Islet precursor cell (in vitro differentiated cells): ENCODE measurements at places on chromosomes 13 and 19.

DNA sequence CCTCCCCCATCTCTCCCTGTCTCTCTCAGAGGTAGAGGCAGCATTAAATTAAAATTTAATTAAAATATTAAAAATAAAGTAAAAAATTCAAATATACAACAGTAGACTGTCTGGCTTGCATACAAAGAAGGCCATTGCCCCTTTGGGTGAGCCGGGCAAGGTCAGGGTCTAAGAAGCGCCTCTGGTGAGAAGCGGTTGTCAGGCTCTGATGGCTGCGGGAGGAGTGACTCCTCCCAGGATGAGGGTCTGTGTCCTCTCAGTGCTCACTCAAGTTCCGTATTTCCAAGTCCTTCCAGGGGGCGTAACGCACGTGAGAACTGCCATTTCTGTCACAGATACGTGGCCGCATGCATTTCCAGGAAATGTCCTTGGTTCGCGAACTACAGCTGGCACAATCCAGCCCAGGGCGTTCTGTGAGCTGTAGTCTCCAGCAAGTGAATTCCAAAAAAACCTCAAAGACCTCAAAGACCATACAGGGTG, 737 bp upstream of the ZNF181 start:
- peak; percentile 75 for DNase-seq

GRCh38 chr19:19381007-19381926, 24.2 kb upstream of the GATAD2A start:
- no peak for DNase-seq

DNA sequence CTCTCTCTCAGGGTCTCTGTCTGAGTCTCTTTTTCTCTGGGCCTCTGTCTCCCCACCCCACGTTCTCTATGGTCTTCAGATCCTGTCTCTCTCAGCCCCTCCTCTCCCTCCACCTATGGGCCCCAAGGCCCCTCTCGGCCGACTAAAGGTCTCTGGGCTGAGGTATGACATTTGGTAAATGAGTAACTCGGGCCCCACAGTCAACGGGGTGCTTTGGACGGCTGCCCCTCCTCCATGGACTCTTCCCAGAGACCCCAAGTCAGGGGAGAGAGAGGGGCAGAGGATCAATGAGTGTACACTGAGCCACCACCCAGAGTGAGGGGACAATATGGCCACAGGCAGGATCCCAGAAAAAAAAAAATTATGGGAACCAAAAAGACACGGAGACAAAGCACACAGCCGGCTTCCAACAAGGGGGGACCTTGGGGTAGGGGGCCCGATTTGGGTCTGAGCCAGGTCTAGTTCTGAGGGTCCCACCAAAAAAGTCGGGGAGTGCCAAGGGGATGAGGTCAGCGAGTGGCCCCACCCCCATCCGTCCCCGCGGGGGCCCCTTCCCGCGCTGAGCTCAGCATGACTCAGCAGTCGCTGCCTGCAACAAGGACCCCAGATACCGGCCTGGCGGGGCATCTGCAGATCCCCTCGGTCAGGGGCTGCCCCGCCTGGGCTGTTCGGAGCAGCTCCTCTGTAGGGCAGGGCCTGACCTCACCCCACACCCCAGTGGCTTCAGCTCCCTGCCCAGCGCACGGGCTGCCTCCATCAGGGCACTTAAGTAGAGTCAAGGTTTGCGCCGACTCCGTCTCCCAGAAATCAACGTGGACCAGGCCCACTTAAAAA, 1.5 kb upstream of the FTL start:
- DNase-seq, result peak; percentile 92

GRCh38 chr19:18815673-18816072, 16.1 kb upstream of the UPF1 start:
- DNase-seq, result no peak

- DNase-seq, result no peak
Measured at GRCh38 chr13:21938168-21938567, 267.3 kb downstream of the FGF9 start.

DNA sequence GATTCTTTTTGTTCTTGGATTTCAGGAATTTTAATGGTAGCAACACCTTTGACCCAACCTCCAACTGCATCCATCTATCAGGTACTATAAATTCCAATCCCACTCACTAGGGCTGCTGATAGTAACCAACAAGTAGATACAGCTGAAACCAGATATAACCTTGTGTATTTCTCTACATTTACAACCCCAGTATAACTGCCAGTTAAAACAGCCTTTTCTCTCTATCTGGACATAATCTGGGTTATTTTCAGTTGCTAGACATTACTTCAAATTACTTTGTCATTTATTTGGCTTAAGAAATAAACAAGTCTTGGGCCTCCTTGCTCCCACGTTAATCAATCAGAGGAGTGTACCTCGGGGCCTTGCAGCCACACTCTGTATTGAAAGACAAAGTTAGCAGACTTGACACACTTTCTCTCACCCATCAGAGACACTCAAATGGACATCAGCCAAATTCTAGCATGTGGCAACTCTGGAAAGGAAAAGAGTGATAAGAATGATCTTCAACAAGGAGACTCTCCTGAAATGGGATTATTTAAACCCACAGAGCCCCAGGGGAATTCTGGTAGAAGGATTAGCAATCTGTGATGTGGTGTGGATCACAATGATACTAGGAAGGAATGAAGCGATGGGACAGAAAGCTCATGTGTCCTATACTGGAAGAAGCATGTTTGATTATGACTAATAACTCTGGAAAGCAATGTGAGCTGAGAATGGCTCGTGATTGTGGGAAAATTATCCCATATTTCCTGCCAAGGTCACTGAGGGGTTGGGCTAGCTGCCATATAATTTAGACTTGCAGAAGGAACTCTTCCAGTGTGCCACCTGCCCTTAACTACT, 157.5 kb downstream of the FLT1 start:
- DNase-seq, result no peak

- no peak for DNase-seq
Measured at GRCh38 chr13:100633461-100633860, 41.1 kb downstream of the TMTC4 start.

DNA sequence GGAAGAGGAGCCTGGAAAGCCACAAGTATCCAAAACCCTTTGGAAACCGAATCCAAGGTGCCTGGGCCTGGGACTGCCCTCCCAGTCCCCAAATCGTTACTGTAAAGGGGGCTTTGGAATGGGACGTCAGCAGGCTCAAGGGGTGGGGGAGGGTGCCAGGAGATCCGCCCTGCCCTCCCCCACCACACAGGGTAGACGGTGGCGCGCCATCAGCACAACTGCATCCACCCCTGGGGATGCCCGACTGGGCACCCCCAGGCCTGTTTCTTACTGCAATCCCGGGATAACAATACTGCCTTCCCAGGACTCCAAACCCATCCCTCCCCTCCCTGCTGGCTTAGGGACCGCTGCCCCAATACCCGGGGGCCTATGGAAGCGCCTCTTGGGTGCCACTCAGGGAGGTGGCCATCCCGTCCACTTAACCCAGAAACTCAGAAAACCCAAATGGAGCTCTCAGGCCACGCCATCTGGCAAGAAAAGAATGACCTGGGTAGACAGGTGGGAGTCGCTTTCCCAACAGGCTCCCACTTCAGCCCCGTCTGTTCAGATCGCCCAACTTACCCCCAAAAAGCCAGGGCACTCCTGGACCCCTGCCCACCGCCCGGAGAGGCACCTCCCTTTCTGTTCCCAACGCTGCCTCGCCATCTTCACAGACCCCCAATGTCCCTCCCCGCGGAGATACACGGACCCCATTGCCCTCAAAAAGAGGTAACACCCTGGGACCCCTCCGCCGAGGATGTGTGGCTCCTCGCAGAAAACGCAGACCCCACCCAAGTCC, 2.4 kb downstream of the KLF16 start:
- no peak for DNase-seq

- no peak for DNase-seq
Measured at GRCh38 chr13:27425158-27425917, 919 bp downstream of the GTF3A start.

GRCh38 chr13:86095351-86095750, 296.1 kb upstream of the SLITRK6 start:
- no peak for DNase-seq

DNA sequence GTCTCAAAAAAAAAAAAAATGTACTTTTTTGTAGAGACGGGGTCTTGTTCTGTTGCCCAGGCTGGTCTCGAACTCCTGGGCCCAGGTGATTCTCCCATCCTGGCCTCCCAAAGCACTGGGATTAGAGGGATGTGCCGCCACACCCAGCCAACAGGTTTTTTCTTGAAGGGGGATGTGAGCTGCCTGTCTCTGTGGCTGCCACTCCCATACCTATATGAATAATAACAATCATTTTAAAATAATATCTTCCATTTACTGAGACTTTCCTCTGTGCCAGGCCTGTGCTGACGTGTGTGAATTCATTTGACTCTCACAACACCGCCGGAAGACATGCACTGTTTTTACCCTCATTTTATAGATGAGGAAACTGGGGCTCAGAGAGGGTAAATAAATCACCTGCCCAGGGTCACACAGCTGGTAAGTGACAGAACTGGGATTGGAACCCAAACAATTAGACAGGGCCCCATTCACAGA, 7.2 kb upstream of the BCL3 start:
- no peak for DNase-seq

DNA sequence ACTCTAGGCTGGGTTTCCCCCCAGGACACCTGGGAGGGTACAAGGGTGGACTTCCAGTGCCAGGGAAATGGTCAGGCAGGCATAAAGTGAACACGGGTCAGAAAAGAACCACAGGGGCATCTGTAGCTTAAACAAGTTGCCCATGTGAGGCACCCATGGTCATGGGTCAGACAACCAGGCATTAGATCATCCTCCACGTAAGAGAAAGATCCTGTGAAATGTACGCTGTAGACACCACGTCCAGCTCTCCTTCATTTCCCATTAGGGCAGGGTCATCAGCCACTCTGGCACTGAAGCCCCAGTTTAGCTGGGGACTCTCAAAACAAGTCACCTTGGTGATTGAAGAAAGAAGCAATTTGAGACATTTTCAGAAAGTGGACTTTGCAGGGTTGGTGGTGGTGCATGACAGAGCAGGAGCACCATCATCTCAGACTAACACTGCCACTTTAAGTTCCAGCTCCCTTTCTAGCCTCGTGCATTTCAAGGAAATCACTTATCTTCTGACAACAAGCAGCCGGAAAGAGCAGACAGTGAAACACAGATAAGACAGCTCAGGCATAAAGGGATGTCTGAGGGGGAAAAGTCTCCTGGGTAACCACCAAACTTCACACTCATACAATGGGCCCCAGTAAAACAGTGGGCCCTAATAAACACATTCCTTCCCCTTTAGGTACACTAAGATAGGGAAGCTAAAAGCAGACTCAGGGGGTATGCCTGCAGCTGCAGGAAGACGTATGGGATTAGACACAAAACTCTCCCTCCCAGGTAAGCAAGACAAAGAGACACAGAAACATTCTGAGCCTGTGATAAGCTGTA, 16.1 kb upstream of the SIGLEC6 start:
- no peak for DNase-seq

GRCh38 chr13:59229861-59230260, 933.9 kb downstream of the DIAPH3 start:
- DNase-seq, result peak; percentile 91

GRCh38 chr19:30160426-30160825, 211.8 kb upstream of the ZNF536 start:
- DNase-seq, result peak; percentile 24

GRCh38 chr13:50417597-50417996, 402.4 kb downstream of the KCNRG start:
- no peak for DNase-seq

DNA sequence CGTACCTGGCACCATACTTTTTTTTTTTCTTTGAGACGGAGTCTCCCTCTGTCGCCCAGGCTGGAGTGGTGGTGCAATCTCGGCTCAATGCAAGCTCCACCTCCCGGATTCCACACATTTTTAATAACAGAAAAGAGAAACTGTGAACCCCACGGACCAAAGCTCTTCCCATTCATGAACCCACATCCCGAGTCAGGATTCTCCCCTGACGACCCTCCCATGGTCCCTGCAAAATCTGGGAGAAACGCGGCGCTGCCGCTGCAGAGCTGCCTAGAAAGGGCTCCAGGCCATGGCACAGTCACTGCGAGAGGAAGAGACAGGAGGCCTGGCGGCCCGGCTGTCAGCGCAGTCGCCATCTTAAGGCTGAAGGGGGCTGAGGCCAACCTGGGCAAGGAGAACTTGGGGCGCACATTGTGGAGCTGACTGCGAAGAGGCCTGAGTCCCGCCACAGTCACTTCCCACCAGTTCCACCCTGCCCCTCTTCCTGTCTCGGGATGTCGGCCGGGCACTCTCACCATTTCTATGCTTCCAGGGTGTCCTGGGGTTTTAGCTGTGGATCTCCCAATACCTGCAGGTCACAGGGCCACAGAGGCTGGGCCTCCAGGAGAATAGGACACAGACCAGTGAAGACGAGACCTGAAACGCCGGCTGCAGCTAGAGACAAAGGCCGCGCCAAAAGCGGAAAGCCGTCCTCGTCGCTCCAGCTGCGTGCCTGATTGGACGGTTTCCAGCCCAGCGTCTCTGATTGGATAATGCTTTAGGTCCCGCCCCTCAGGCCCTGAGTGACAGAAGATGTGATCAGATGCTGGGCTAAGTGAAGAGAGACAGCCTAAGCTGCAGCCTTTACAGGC, 71.0 kb downstream of the ZNF486 start:
- DNase-seq, result peak; percentile 98

DNA sequence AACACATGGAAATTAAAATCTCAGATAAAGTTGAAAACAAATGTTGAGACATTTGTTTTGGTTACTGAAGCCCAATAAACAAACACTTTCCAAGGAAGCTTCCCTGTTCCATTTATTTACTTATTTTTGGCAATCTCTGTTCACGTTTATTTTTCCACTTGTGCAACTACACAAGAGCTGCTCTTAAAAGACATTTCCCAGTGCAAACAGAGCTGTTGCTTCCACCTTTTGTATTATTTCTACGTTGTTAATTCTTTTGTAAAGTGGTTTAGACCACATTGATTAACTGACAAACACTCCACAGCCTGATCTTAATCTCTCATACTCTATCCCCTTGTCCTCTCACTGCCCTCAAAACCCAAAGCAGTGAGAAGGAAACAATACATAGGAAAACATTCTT, 757.6 kb downstream of the LIG4 start:
- DNase-seq, result no peak

DNA sequence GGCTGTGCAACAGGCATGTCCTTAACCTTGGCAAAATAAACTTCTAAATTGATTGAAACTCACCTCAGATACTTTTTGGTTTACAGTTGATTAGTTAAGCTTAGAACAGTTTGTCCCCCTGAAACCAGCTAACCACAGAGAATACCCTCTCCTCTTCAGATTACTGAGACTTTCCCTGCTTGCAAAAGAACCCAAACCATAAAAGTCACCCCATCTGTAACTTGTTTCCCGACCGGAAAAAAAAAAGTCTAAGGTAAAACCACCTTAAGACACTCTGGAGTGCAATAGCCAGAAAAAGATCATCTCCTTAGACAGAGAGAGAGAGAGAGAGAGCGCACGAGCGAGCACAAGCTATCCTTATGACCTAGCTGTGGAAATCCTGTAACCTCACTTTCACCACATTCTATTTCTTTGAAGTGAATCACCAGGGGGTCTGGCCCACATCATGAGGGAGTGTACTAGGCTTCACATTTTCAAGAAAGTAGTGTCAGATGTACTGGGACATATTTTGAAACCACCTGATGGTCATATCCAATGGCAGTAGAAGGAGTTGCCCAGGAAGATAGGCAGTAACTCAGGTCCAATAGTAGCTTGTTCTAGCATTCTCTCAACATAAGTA, 11.1 kb upstream of the GTF2F2 start:
- DNase-seq, result no peak
